Fibroblast of the conjunctiva (primary cell): ENCODE measurements at places on chromosomes 5 and 9.

GRCh38 chr5:77774981-77775789 lies 954 bp downstream of the TBCA start:
- DNase-seq: peak; percentile 3

DNA sequence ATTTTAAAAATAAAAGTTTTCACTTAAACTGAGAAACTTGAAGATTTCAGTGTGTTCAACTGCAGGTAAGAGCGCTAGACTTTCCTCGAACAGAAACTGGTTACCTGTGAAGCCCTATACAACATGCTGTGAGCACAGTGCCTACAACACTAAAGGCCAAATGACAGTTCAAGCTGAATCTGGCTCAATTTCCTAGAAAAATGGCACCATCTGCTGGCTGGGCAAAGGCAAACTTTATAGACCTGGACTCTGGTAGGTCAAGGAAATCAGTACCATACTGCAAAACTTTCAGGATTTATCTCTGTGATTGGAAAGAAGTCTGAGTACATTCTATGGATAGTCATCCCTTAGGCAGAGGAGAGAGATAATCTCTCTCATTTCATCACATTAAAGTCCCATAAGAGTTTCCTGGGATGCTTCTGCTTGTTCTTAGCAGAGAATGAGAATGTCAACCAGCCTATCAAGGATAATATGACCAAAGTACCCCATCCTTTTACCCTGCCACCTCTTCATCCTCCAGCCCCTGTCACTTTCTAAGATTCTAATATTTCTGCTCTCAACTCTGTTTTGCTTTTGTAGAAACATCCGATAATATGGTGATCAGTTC lies 31.8 kb upstream of the FOXB2 start:
- DNase-seq: peak; percentile 46

GRCh38 chr5:57172466-57173318 lies 1.2 kb upstream of the GPBP1 start:
- DNase-seq: no peak

GRCh38 chr9:87115785-87116184 lies 168.5 kb upstream of the GAS1 start:
- DNase-seq: no peak

GRCh38 chr9:133075925-133076630 lies 14.3 kb downstream of the CEL start:
- DNase-seq: peak; percentile 30

GRCh38 chr5:135327429-135328127 lies 71.5 kb downstream of the MACROH2A1 start:
- DNase-seq: no peak

GRCh38 chr5:56055859-56056258 lies 61.1 kb upstream of the IL6ST start:
- DNase-seq: no peak
